ENCODE measurements at places on chromosomes 1 and 21.

DNA sequence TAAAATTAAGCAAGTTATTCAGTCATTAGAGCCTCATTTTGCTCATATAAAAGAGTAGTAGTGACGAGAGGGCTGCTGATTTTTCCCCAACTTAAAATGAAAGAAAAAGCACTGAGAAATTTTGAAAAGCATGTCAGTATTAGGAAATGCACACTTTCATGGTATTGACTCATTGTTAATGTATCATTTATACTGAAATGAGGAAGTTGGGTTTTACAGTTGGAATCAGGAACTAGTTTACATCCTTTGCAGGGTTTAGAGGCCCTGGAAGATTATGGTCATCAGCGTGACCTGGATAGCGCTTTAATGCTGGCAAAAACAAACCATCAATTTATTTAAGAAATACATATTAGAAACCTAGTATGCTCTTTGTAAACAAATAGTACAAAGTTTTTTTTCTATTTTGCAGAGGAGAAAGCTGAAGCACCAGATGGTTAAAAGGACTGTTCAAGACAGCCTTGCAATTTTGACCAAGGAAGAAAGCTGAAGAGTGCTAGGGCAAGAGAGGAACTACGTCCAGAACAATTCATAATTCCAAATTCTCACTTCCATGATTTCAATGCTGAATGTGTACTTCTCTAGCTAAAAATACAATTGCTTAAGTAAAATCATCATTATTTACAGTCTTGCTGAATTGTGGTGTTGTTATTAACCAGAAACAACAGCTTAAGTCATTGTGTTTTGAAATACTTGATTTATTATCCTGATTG is 94.8 kb upstream of the SGIP1 start:
- DNase-seq: no peak

DNA sequence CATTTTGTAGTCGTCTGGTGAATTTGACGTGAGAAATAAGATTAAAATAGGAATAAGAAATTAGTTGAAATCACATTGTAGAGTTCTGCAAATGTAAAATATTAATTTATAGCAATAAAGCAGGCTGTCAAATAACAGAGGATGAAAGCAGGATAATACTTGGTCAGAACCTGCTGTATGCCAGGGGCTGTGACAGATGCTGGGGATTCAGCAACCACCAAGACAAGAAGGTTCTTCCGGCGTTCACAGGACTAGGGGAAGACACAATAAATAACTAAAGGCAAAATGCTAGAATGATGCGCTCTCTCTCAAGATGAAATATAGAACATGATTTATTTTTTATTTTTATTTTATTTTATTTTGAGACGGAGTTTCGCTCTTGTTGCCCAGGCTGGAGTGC is 6.8 kb upstream of the PARK7 start:
- DNase-seq: no peak

DNA sequence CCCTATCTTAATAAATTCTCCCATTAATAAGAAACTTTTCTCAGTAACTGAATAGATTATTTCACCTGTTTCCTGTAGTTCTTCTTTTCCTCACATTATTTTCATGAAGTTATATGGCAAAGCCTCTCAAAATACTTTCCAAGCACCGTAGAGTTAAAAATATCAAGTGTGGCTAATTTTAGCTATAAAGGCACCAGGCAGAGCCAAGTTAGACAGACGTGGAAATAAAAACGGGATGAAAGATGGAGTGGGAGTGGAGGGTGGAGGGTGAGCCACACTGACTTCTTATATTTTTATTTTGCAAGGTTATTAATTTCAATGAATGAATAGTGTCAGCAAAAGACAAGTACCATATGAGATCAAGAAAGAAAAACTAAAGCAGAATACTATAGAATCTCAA is 71.7 kb downstream of the ENAH start:
- no peak for DNase-seq

DNA sequence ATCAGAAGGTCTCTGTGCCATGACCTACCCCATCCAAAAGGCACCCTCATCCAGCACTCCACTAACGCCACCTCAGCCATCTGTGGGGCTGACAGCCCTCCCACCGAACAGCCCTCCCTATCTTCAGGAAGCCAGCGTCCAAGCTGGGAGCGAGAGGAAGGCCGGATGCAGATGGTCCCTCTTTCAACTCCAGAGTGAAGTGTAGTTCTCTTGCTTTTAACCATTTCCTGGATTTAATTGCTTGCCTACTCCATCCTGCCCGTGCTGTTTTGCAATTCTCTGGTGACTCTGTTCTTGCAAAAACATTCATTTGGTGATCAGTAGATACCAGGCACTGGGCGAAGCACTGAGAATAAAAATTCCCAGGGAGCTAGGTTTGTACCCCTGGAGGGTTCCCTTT is 8.2 kb upstream of the DYRK1A start:
- DNase-seq: no peak

DNA sequence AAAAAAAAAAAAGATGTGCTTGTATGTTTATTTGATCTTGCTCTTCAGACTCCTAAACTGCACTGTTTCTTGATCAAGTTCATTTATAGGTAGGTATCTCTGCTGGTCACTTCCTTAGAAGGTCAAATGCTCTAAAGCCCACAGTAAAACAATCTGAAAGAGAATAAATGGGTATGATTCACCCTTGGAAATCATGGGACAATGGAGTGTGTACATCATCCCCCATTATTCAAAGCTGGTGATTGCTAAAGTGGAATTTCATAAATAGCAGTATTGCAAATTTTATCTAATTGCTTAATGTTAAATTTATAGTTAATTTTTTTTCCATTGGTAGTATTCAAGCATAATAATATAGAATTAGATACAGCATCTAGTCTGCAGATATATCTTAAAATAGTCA is 53.4 kb downstream of the MIER1 start:
- no peak for DNase-seq
